ENCODE measurements at places on chromosomes 11 and 22.

GRCh38 chr11:80592546-80592945 is 1151.7 kb upstream of the TENM4 start:
- DNase-seq, result no peak

- DNase-seq, result no peak
These were observed 59.1 kb upstream of the PRDM11 start for GRCh38 chr11:45087086-45087899.

DNA sequence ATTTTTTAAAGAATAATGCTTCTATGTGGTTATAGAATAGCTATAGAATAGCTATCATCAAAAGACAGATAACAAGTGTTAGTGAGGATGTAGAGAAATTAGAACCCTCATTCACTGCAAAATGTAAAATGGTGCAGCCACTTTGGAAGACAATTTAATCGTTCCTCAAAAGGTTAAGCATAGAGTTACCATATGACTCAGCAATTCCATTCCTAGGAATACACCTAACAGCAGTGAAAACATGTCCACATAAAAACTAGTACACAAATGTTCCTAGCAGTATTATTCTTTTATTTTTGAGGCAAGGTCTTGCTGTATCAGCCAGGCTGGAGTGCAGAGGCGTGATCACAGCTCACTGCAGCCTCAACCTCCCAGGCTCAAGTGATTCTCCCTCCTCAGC is 34.0 kb downstream of the RTL6 start:
- DNase-seq, result no peak

DNA sequence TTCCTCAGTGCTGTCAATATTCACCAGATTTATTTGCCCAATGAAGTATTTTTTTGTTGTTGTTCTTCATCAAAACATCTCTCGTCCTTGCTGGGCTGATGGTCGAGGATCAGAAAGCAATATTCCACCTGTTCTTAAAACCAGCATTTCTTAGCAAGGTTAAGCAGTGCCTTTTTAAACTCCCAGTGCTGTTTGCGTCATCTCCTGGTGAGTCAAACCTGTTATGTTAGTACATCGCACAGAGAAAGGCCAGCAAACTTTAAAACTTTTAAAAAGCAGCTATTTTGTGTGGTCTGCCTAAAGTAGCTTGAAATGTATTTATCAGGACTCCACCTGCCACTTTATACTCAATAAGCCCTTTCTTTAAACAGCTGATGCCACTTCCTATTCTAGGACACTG is 802.0 kb downstream of the KCNA4 start:
- DNase-seq, result no peak

DNA sequence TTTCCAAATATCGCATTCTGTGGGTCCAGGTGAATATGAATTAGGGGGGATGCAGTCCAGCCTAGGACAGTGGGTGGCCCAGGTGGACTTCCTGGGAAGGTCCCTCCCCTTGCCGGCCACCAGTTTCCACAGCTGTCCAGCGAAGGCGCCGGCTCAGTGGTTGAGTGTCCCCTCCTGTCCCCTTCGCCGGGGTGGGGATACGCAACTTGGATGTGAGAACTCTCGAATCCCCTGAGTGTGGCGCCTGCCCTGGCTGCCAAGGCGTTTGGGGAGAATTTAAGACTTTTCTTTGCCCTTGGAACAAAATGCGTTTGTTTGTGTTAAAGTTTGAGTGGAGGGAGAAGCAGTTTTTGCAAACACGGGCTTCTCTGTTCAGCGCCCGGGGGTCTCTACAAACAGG is 123.7 kb downstream of the KCNQ1OT1 start:
- DNase-seq, result no peak

GRCh38 chr11:21909145-21909544 is 283.7 kb upstream of the ANO5 start:
- DNase-seq, result no peak

DNA sequence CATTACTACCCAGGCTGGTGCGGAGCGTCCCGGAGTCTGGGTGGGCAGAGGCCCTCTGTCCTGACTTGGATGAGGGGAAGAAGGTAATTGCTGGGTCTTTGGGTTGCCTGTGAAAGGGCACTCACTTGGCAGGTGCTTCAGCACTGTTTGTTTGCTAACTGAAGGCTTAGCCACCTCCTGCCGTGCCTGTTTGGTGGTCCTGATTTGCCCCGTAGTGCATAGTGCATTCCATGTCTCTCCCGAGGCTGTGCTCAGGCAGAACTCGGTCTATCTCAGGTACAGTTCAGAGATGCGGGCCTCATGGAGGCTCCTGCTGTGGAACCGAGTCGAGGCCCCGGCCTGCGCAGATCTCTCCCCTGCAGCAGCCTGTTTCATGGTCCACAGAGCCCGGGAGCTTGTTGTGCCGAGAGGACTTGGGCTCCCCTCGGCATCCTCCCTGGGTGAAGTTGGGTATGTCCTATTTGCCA is 146.2 kb downstream of the TBC1D22A start:
- DNase-seq, result no peak

DNA sequence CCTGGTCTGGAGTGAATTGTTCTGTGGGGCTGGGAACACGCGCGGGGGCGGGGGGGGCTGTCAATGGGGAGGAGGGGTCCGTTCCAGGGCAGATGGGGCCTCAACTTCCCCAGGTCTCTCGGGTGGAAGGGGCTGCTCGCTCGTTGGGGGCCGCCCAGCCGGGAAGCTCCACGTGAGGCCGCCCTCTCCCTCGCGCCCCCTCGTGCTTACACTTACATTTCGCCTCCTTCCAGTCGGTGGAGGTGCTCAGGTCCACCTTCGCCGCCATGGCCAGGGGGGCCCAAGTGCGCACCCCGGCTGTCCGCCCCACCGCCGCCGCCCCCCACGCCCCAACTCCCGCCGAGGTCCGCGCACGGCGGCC is 452 bp downstream of the MACROD1 start:
- DNase-seq, result peak; percentile 35

- no peak for DNase-seq
These were observed 157.8 kb upstream of the TRPC6 start for GRCh38 chr11:101741479-101742175.
